ENCODE measurements at places on chromosomes 5 and 9.

- peak; percentile 13 for DNase-seq
These were observed 8.7 kb upstream of the RANBP6 start for GRCh38 chr9:6024035-6024554.

DNA sequence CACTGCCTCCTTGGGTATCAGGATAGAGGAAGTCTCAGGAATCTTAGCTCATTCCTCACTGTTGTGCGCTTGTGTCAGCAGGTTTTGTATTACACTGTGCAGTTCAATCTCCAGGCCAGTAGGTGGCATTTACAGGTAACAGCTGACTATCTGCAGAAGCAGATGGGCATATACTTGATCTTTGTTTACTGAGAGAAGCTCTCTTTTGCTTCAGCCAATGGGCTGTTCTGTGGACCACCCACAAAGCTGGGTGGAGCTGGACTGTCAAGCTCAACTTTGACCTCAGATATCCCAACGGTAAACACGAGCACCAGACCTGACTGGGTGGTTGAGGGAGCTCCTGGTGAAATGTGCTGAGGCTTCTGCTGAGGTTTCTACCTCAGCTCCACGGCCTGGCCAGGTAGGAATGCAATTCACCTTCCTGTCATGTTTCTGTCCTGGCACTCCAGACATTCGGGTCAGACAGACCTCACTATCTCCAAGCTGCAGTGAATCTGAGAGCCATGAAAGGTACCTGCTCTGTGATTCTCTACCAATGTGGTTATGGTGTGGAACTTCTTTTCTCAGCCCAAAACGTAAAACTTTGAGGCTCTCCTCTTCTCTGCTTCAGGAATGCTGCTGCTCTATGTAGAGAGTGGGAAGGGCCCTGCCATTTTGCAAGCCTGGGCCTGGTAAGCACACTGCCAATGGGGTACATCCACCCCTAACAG, 167.9 kb upstream of the ACTBL2 start:
- no peak for DNase-seq

- DNase-seq, result no peak
These were observed 12.2 kb upstream of the TMEM252 start for GRCh38 chr9:68552700-68553476.

- DNase-seq, result no peak
These were observed 283.9 kb upstream of the ANKRD55 start for GRCh38 chr5:56517011-56517416.

GRCh38 chr5:22892441-22892840, 39.3 kb upstream of the CDH12 start:
- no peak for DNase-seq

DNA sequence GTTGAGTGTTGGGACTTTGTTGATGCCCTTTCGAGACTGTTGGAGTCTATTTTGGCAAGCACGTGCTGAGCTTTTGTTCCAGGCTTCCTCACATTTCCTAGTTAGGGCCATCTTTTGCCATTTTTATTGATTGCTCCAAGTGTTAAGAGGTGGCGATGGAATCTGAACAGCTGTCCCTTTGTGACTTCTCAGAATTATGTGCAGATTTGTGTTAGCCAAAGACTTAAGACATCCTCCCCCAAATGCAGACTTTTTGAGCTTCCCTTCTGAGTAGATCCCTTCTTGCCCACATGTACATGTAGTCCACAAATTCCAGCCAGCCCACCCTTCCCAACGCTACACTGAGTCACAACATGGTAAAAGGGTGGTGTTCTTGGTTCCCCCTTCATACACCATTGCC, 59.2 kb downstream of the SPIN1 start:
- no peak for DNase-seq

DNA sequence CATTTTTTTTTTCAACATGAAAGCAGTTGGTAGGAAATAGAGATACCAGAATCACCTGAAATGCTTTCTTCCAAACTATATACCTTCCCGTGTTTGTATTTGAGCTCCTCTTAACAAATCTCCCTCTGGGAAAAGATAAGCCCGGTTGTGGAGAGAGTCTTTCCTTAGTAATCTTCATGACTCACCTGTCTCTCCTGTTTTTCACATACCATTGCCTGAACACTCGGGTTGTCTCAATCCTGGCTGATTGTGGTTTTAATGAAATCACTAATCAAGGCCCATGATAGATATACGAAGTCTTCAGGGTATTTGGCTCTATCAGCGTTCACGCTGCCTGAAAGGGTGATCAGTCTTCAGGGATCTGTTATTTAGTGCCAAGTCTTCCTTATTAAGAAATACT, 136.7 kb downstream of the MAN2A1 start:
- no peak for DNase-seq

DNA sequence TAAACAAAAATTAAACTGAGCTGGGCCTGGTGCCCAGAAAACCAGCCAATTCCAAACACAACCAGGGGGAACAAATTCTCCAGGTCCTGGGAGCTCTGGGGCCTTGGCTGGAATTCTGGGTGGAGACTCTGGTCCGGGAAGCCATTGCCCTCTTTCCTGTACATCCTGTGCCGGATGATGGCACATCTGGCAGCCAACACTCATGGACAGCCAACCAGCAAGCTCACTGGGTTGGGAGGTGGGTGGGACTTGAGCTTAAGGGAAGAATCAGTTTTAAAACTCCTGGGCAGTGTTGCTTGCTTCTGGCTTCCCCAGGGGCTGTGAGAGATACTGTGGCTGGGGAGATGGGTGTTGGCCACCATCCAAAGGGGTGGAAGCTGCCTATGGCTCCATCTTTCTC, 56.1 kb downstream of the PCDH1 start:
- no peak for DNase-seq

DNA sequence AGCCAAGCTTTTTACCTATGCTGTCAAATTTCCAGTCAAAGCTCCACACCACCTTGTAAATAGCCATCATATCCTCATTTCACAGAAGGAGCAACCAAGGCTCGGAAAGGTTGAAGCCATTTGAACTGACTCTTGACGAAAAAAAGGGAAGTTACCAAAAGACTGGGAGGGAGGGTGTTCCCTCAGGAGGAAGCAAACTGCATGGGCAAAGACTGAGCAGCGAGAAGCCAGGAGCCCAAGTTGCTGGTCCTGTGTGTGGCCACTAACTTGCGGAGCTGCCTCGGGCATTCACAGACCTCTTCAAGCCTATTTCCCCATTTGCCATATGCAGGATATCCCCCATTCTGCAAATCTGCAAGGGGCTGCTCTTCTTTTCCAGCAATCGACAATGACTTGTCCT, 37.4 kb downstream of the TTLL11 start:
- no peak for DNase-seq

DNA sequence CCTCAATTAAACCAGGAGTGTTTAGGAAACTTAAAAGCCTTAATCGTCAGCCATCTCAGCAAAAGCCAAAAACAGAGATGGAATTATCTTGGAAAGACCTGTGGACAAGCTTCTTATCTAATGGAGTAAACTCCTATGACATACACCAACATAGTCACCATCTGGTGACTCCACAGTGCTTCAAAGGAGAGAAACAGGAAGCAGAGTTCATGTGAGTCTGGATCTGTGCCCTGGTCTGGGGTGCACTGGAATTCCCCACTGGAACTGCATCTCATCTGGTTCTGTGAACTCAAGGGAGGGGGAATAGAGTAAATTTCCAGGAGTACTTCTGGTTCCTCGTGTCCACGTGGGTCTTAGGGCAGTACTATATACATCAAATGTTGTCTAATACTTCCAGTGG, 36.3 kb upstream of the KCNN2 start:
- DNase-seq, result no peak
